ENCODE measurements at places on chromosomes 2 and 18.

GRCh38 chr2:163247847-163248220 lies 409.3 kb upstream of the KCNH7 start:
- DNase-seq = no peak

DNA sequence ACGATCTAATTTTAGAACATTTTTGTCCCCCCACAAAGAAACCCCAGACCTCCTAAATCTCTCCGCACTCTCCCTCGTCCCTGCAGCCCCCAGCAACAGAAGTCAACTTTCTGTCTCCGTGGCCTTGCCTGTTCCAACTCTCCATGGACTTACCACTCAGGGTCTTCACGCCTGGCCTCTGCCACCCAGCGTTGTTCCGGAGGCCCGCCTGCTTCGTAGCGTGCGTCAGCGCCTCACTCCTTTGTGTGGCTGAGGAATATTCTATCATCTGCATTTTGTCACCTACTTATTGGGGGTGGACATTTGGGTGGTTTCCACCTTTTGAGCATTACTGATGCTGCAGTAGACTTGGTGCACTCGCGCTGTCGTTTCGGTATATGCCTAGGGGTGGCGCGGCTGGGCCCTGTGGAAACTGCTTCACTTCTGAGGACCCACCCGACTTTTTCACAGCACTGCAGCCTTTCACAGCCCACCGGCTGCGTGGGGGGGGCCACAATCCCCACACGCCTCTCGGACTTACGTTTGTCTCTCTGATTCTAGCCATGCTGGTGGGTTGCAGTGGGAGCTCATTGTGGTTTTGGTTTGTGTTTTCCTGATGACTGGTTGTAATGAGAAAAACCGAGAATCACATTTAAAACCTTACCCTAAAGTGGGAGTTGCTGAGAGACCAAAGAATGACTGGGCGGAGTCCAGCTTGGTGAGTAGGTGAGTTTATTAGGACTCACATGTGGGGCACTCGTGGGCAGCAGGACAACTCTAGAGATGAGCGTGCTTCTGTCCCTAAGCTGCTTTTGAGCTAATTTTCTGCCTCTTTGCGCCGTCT lies 1.4 kb upstream of the HSBP1L1 start:
- DNase-seq = peak; percentile 43

DNA sequence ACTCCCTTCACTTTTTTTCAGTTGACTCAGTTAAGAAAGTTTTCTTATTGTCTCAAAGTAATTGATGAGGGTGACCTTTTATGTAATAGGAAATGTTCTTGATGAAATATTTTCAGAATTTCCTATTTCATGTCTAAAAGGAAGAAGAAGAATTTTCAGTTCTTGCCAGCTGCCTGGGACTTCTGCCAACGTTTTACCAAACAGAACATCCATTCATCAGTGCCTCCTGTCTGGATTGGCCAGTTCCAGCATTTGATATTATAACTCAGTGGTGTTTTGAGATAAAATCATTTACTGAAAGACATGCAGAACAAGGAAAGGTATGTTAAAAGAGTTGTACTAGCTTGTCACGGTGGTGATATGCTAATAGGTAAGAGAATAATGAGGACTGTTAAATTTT lies 104.7 kb upstream of the MYO3B start:
- no peak for DNase-seq

DNA sequence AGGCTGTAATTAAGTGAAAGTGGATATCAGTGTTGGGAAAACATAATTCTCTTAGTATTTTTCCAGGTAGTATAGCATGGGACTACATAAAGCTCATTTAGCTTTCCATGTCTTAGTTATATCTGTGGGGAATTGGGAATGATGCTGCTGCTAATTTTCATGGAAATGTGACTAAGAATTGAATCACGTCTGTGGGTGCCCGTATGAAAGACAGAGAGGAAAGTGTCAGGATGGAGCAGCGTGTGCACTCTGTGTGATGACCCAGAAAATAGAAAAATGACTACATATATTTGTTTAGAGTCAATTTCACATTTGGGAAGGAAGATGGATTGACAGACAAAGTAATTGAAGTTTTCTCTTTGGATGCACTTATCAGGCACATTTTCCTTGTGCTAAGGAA lies 212.1 kb downstream of the PTPRM start:
- DNase-seq = no peak

DNA sequence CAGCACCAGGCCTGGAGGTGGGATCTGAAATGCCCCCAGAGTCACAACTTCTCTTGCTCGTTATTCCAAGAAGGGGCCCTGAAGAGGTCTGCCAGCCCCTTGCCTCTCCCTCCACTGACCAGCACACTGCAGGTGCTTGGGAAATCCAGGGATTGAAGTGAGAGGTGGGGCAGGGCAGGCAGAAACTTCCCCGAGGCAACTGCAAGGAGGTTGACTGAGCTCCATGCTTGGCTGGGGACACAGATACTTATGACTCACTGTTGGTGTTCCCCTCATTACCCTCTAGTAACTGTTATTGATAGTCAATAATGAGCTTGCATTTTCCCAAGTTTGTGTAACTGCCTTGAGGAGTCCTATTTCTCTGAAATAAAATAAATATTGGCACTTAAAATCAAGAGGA lies 47.5 kb downstream of the MARCO start:
- DNase-seq = no peak

DNA sequence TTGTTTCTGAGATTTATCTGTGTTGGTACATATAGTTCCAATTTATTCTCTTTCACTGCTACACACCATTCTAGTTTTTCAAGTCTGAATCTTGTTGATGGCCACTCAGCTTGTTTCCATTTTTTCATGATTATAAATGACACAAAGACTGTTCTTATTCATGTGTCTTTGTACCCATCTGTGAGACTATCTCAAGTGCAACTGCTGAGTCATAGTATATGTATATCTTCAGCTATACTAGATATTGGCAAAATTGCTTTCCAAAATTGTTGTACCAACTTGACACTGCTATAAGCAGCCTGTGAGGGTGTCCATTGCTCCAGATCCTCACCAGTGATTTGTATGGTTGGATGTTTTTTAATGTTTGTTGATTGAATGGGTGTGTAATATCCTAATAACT lies 37.2 kb upstream of the RTN4 start:
- no peak for DNase-seq

DNA sequence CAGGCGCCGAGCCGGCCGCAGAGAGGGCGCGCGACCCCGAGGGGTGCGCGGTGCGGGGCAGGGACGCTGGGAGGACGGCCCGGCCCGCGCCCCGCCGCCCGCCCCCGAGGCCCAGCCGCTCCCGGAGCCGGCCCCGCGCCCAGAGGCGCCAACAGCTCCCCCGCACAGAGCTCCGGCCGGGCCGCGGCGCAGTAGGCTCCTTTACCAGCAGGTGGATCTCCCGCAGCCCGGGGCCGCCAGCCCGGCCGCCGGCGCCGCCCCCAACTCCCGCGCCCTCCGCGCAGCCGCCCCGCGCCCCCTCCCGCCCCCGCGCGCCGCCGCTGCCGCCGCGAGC lies 258 bp downstream of the MGAT4A start:
- no peak for DNase-seq

GRCh38 chr2:237754182-237754581 lies 44.4 kb upstream of the RBM44 start:
- no peak for DNase-seq

DNA sequence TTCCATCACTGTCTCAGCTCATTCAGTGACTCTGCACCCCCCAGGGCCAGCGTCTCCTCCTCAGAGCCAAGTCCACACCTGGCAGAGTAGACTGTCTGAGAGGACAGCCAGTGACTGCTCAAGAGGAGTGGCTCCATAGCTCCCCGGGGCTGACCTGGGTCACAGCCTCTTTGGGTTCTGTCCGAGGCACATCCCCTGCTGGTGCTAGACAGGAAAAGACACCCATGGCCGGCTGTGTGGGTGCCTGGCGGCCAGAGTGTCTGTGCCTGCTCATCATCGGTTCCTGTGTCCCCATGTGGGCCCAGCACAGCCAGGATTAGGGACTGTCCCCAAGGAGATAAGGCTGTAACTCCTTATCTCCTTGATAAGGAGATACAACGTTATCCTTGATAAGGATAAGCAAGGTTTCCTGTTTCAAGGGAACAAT lies 3.5 kb upstream of the CROCC2 start:
- no peak for DNase-seq

- no peak for DNase-seq
Observed at GRCh38 chr2:143745060-143745459, 615.8 kb downstream of the ARHGAP15 start.

GRCh38 chr2:45046786-45047185 lies 37.5 kb upstream of the SIX2 start:
- DNase-seq = no peak

- DNase-seq = no peak
Observed at GRCh38 chr2:164015328-164016123, 279.7 kb upstream of the FIGN start.

Measured in T follicular helper cell (primary cell).